AG20443 (cell line): ENCODE measurements at places on chromosomes 7 and 10.
A peak's percentile ranks its signal among the peaks of the same experiment; 100 is the strongest.

DNA sequence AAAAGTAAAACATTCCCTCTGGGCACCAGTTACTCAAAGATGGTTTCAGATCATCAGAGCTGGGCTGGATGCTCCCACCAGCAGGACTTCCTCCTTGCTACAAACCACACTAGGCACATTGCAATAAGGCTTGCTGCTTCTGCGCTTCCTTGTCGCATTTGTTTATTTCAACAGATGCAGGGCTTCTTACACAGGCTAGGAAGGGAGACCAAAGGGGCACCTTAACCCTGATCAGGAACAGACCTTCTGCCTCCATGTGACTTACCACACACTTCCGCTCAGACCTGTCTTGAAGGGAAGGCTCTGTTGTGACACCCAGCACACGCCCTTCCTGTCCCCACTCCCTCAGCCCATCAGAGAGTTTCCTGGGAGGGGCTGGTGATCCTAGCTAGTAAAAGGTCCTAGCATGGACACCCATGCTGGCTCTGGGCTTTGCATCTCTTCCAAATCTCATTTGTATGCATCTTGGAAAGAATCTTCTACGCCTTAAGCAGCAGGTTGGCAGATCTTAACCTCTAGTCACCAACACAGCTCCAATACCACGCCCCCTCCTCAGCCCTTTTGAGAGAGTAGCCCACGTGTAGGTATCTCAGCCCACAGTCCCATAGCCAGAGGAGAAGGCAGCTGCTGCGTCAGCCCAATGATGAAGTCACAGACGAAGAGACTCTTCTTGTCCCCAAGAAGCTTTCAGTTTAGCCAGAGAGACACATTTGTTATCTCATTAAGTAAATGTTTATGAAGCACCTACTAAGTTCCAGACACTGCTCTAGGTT, 47.1 kb upstream of the SVIL start:
- DNase-seq = no peak

GRCh38 chr7:20282959-20283358, 47.7 kb upstream of the ITGB8 start:
- DNase-seq = no peak

DNA sequence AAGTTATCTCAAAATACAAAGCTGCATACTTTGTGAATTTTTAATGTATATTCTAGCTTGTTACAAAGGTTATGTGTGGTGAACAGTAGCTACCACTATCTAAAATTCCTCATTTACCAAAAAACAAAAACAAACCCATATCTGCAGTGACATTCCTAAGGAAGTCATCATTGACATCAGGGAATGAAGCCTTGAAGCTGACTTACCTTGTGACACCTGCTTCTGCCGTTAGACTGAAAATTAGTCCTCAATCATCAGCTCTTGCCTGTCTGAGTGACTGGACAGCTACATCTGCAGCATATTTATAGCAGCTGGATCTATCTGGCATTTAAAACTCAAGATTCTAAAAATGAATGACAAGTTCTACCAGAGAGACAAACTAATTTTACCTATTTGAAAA, 43.2 kb downstream of the COBL start:
- DNase-seq = no peak

DNA sequence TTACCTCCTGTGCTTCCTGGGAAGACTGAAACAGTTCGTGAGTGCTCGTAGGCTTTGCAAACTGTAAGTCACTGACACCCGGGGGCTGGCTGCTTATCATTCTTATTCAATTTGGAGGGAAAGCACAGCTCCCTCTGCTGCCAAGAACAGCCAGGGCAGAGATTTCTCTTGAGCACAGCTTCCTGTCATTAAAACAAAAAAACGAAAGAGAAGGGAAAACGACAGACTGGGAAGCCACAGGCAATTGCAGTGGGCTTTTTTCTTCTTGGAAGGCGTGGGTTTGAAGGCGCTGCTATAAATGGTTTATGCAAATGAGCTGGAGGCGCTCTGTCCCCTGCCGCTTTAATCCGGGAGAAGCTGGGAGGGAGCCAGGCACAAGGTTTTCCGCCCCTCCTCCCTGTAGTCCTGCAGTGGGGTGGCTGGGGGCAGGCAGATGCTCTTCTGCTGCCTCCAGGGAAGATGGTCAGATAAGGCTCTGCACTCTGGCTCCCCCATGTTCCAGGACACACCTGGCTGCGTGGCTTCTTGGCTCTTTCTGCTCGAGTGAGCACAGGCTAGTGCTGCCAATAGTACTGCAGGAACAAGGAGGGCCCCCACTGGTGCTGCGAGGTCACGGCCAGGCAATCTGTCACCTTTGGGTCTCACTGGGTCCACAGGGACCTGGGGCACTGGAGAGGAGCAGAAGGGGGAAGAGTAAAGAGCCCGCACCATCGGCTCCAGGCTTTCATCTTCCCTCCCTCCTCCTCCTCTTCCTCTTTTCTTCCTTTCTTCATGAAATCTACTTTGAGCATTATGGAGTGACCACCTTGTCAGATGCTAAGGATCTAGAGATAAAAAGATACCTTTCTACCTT, 49.5 kb downstream of the NEURL1 start:
- DNase-seq = peak; percentile 73

GRCh38 chr10:29643771-29644501, 9.2 kb upstream of the SVIL start:
- DNase-seq = peak; percentile 57

DNA sequence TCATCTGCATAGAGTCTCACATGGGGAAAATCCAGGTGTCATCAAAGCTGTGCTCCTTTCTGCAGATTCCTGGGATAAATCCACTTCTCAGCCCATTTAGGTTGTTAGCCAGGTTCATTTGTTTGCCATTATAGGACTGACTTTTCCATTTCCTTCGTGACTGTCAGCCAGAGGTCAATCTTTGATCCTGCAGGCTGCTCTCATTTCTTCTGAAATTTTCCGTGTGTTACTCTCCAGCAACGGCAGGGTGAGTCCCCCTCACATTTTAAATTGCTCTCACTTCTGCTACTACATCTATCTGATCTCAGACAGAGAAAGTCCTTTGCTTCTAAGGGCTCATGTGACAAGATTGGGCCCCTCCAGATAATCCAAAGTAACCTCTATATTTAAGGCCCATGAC, 150.7 kb upstream of the BET1 start:
- DNase-seq = no peak
